Stimulated activated CD4-positive, alpha-beta T cell treated with anti-CD3 and anti-CD28 coated beads, Interleukin-2, amount 100 ng/mL, for 24 hours (primary cell): ENCODE measurements at places on chromosomes 7 and 10.

- DNase-seq: no peak
These were observed 608.3 kb downstream of the MAGI2 start for GRCh38 chr7:78845155-78845554.

DNA sequence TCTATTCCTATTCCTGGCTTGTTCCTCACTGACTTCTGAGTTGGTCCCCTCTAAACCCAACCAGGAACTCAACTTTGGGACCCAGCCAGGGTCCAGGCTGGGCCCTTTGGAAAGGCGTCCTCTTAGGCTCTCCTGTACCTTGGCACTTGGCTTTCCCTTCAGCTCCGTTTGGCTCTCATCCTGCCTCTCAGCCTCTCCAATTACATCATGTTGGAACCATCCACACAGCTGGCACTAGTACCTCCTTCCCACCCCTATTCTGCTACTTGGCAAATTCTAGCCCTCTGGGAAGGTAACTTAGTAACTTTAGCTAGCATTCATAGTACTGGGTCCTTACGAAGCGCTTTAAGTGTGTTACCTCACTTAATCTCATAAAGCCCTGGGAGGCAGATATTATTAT lies 205.3 kb upstream of the HABP2 start:
- DNase-seq: no peak

DNA sequence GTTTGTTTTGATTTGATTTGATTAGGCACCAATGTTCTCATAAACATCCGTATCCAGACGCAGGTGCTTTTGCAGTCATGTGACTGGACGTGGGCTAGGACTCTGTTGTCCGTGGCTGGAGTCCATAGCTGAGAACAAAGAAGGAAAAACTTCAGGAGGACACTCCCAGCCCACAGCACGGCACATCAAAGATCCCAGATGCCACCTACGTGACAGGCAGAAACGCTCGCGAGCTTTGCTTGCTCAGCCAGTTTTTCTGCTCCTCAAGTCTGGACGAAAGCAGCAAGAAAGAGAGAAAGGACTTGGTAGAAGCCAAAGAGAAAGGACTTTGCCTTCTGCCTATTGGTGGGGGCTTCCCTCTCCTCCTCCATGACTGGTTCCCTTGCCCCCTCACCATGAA lies 6.9 kb upstream of the ZKSCAN1 start:
- DNase-seq: no peak

DNA sequence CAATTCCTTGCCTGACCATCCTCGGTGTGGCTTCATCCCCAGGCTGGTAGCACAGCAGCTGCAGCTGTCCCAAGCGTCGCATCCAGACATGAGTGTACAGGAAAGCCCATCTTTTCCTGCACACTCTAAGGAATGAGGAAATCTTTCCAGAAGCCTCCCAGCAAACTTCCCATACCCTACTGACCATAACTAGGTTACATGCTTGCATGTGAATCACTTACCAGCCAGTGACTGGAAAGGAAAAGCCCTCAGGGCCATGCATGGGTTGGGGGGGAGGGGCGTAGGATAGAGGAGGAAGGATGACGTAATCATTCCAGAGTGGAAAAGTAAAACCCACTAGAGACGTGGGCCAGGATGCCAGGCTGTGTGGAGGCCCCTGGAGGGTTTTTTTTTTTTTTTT lies 18.9 kb upstream of the ZNF212 start:
- DNase-seq: no peak

DNA sequence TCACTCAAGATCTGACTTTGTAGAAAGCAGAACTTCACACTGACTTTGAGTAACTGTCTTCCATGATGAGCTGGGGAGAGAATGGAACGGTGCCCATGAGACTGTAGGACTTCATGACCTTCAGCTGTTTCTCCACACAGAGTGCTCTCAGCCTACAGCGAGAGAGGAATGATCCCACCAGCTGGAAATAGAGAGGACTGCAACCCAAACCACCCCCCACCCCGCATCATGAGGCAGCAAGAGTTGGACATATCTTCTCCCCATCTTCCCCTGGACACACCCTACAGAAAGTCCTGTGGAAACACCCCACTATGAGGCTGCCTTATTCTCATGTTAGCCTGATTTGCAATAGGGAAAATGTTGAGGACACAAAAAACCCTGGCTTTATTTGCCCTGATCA lies 312.5 kb downstream of the PAXIP1 start:
- DNase-seq: no peak

- no peak for DNase-seq
These were observed 42.5 kb upstream of the INPP5A start for GRCh38 chr10:132494866-132495630.

DNA sequence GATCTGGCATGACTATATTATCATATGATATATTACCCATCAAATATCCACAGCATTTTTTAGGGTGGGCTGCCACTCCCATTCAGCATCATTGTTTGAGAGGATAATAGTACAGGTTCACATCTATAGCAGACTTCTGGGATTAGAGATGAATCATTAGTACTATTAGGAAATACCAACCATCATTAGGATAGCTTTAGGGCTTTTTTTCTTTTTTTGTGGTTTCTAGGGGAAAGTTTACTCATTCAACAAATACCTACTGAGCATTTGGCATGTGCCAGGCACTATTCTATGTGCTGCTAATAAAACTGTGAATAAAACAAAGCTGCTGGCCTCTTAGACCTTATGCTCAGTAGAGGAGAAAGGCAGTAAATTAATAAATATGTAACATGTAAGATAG lies 40.6 kb downstream of the NHLRC2 start:
- DNase-seq: no peak

- DNase-seq: peak; percentile 24
These were observed 11.2 kb downstream of the AVL9 start for GRCh38 chr7:32506266-32507054.

GRCh38 chr10:1661416-1661815 lies 75.9 kb downstream of the ADARB2 start:
- no peak for DNase-seq

DNA sequence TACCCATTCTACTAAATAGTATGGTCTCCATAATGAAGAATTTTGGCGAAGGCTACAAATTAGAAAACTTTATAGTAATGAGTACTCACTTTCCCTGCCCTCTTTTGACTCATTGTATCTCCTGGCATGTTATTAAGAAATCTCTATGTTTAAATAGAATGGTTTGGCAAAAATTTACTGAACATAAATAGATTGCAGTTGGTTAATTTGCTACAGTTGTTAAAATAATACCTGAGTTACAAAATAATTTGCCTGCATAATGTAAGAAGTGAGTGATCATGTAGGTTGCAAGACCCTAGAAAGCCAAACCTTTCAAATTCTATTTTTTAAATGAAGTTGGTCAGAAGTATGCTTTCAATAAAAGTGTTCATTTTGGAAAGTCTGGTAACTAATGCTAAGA lies 176.8 kb upstream of the AHR start:
- no peak for DNase-seq

DNA sequence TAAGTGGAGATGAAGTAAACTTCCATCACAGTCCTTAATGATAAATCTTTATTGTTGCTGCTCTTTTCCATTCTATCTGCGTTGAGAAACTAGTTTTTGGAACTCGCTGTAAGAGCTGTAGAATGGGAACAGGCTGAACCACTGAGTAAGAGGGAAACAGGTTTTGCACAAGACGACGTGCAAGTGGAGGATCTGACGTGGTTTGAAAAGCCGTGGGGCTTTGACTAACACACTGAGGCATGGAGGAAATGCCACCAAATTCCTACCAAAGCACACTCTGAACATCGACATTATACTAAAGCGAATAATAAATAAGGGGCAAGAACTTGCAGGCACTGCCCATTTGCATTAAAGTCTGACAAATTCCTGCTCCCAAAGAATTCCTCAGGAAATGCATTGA lies 160.6 kb downstream of the KLF6 start:
- peak; percentile 13 for DNase-seq

DNA sequence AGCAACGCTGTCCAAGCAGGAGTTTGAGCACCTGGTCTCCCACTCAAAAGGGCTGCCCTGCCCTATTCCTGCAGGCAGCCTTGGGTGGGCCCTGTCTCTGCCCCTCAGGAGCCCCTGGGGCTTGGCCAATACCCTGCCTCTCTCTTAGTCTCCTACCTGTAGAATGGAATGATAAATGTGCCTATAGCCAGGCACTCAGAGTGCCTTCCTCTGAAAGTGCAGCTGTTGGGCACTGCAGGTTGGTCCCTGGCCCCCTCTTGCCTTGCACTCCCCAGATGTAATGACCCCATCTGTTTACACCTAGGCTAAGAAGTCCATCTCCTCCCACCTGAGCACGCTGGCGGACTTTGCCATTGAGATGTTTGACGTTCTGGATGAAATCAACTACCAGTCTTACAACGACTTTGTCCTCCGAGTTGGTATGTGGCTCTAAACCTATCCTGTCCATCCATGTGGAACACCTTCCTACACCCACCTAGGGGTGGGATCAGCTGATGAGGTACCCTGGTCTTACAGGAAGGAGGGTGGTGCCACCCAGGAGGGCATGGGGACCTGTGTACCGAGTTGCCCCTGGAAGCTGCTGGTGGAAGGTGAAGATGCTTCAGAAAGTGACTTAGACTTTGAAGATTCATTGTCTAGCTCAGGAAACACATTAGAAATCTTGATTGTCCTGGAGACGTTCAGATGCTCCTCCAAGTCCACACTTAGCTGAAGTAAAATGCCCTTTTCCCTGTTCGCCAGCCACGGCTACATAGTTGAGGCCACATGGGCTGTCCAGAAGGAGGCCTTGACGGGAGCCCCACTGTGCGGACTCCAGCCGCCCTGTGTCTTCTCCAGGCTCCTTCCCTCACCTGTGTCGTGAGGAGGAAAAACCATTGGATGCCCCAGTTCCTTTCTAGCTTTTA lies 134.1 kb downstream of the ADCY1 start:
- DNase-seq: no peak
